ENCODE measurements at places on chromosomes 11 and 22.

DNA sequence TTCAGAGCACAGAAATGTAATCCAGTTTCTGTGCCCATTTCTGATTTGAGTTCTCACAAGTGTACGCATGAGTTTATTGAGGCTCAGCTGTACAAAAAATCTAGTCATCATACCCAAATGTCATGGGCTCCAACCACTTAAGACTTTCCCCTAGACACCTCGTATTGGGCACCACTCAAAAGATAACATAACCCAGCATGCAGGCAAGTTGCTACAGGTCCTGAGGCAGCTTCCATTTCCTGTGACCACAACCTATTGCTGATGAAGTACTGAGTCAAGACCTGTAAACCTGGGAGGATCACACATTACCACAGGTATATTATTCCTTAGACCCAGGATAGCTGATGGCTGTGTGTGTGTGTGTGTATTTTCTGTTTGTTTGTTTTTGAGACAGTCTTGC lies 95.2 kb downstream of the MRTFA start:
- no peak for DNase-seq

- DNase-seq, result no peak
Measured at GRCh38 chr11:70521475-70522308, 123.4 kb downstream of the CTTN start.

GRCh38 chr22:42641801-42642413 lies 1.5 kb upstream of the ATP5MGL start:
- no peak for DNase-seq

GRCh38 chr11:131689049-131689925 lies 318.9 kb downstream of the NTM start:
- DNase-seq, result no peak

- DNase-seq, result no peak
Measured at GRCh38 chr22:33792832-33793231, 127.4 kb downstream of the LARGE1 start.

GRCh38 chr11:72233056-72233772 lies 8.6 kb downstream of the INPPL1 start:
- DNase-seq, result no peak

DNA sequence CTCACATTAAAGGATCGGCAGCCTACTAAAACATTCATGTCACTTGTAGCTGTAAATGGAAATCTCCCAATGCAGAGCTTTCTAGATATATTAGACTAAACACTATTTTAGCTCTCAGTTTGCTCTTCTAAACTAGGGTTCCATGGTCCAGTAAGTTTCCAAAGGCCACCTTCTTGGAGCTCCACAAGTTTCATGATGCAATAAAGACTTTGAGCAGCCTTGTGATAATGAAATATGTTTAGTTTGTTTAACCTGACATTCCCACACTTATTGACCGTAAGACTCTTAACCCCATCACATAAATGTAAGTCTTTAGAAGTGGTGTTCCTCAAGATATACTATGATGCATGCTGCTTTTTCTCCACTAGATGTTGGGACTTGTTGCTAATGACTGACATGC lies 87.7 kb downstream of the TRIM44 start:
- no peak for DNase-seq

- DNase-seq, result no peak
Measured at GRCh38 chr11:36693139-36693843, 95.3 kb upstream of the RAG2 start.

DNA sequence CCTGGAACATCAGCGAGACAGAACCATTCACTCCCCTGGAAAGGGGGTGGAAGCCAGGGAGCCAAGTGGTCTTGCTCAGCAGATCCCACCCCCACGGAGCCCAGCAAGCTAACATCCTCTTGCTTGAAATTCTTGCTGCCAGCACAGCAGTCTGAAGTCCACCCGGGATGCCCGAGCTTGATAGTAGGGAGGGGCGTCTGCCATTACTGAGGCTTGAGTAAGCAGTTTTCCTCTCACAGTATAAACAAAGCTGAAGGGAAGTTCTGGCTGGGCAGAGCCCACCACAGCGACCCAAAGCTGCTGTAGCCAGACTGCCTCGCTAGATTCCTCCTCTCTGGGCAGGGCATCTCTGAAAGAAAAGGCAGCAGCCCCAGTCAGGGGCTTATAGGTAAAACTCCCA lies 764.8 kb upstream of the LUZP2 start:
- DNase-seq, result no peak

DNA sequence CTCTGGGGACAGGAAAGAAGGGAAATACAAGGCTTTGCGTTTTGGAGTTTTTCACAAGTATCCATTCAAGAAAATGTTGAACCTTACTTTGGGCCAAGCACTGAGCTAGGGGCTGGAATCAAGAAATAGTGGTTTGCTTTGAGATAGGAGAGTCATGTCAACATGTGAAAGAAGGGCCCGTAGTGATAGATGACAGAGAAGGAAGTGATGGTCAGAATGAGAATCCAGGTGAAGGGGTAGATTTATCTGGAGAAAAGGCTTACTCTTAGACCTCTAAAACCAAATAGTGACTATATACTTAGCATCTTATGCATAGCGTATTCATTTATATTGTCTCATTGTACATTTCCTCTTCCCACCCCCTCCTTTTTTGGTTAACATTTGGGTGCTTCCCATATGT lies 87.3 kb downstream of the GAB2 start:
- DNase-seq, result no peak

DNA sequence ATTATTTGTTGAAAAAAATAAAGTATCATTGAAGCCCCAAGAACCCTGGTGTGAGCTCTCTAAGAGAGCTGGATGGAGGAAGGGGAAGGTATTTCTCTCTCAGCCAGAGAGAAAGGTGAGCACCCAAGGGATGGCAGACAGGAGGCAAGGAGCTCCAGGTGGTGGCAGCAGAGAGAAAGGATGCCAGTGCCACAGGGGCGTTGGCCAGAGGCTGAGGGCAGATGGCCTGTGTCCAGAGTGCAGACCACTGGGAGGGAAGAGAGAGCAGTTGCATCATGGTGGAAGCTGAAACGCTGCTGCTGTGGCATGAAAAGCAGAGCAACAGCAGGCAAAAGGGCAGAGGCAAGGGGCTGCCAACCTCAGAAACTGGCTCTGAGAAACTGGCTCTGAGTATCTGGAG lies 8.5 kb downstream of the SPON1 start:
- DNase-seq, result no peak

DNA sequence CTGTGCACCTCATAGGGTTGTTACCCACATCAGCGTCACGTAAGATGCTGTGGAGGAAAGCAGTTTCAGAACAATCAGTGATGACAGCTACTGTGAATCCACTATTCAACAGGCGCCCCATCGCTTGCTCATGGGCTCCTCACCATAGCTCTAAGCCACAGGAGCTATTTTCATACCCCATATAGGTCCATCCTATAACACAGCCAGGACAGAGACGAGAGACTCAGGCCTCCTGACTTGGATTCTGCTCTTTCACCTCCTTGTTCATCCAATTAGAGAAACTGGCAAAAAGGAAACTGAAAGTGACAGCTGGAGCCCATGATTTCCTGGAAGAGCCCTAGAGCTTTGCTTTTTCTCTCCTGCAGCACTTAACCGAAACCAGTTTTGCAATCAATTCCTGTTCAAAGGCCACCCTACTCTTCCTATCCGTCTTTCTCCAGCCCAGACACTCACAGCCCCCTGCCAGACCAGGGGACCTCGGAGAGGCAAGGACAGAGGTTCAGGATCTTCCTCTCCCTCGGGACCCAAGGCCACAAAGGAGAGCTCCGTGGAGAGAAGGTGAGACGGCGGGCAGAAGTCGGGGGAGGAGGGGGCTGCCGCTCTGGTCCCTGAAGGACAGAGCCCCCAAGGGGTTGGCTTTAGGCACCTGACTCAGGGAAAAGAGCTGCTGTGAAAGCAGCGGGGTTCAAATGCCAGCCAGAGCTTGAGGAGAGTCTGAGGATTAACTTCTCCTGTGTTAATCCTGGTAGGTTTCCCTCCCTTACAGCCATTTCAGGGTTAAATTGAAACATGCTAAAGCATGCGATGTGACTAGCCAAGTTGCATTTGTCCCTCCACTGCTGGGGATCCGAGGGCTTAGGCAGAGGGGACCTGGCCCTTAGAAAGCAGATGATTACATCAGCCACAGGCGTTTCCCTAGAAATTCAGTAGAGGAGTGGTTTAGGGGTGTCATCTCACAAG lies at the start of gene APOL6:
Gene APOL6, plus strand, starts transcription at position 381 of the 960 bp plus-strand sequence. CDS start 7,980 bp downstream, outside the sequence.
- peak; percentile 17 for DNase-seq

- DNase-seq, result no peak
Measured at GRCh38 chr11:26105762-26106423, 226.0 kb upstream of the ANO3 start.

DNA sequence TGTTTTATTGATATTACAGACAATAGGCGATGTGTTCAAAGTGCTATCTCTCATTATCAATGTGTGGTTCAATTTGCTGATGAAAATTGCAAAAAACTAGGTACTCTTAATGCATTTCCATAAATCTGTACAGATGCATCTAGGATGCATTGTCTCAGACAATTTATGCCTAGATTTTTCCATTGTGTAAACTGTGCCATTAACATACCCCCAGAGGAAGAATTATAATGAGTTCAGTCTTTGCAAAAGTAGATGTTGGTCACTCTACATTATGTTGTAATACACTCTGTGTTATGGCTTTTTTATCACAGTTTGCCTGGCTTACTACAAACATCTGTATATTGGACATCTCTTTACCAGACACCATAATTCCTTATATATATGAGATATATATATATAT lies 62.5 kb downstream of the EHF start:
- DNase-seq, result no peak

GRCh38 chr22:34638128-34638527 lies 427.8 kb upstream of the ISX start:
- DNase-seq, result no peak

GRCh38 chr11:81005595-81005994 lies 1564.8 kb upstream of the TENM4 start:
- DNase-seq, result no peak

DNA sequence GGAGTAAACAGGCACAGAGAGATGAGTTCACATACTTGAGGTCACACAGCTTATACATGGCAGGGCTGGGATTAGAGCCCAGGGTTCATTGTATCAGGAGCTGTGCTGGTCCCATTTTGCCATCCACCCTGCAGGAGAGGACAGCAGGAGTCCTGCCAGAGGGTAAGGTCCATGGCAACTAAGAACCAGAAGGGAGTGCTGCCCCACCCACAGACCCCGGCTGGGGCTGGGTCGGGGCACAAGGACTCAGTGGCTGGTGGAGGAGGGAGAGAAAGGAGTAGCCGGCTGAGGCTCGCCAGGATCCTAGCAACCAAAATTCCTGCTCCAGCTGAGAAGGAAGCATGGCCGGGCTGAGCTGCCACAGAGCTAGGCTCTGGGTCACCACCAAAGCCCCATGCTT lies 25.9 kb upstream of the TP53I11 start:
- no peak for DNase-seq

GRCh38 chr22:39256186-39256552 lies 11.4 kb upstream of the PDGFB start:
- DNase-seq, result no peak

DNA sequence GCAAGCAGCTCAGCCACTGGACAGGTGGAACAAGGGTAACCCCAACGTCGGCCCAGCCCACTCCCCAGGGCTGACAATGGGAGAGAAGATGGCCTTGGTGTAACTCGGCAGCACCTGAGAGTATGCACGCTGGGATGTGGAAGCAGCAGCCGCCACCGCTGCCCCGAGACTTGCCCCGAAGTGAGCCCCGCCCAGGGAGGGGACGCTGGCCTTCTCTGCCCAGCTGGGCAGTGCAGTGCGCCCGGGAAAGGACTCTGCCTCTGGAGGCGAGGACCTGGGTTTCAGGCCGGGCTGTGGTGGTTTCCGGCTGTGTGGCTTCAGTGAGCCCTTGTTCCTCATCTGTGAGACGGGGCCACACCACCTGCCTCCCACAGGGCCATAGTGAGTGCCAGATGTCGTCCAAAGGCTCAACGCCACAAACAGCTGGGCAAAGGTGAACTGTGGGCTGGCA lies 8.6 kb upstream of the POLDIP3 start:
- DNase-seq, result no peak

- no peak for DNase-seq
Measured at GRCh38 chr11:64364435-64364834, 5.5 kb downstream of the RPS6KA4 start.

DNA sequence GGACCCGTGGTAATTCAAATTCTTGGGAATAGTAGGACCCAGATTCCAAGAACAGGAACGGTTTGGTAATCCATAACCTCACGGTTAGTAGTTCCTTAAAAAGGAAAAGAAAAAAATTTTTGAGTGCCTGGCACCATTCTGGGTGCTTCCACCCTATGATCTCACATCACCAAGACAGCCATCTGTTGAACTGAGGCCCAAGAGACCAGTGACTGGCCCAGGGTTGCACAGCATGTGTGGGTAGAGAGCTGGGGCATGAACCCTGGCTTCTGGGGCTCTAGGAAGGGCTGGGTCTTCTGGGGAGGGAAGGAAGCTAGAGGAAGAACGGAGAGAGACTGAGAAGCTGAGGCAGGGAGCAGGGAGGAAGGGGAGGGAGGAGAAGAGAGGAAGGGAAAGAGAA lies 4.7 kb upstream of the SPI1 start:
- DNase-seq, result no peak

- DNase-seq, result no peak
Measured at GRCh38 chr11:126175393-126175792, 36.1 kb downstream of the RPUSD4 start.

DNA sequence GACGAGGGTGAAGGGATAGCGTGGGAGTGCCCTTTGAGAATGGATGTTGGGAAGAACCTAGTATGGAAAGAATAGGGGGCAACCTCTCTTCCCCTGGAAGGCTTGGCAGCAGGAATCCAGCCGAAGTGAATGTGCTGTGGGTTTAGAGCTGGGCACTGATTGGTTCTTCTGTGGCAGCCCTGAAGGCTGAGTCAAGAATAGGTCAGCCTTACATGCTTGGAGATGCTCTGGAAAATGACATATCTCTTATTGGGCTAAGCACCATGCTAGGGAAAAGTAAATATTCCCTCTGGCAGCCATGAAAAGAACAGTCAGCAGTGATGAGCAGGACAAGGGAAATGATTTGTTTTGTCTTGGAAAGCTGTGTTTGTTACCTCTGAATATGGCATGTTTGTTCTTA lies 149.5 kb downstream of the COMMD9 start:
- no peak for DNase-seq

DNA sequence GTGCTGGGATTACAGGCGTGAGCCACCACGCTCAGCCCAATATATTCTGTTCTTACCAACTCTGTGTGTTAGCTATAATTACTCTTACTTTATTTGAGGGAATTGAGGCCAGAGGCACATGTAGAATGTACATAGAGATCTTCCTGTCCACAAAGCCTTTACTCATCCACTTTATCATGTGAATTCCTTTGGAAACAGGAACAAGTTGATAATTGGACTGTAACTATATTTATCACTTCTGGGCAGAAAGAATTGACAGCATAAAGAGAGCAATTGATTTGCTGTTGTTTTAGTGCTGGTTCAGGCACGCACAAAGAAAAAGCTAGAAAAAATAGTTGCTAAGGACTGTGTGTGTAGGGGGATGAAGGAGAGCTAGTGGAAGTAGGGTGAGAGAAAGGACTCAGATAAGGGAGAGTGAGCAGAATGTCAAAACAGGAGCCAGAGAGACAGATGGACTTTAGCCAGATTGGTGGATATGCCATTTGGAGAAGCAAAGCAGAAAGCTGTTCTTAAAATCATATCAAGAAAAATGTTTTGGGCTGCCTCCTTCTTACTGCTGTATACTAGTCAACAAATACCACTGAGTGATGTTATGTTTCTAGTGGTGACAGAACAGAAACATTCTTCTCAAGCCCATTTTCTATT lies 929.8 kb upstream of the CNTN5 start:
- DNase-seq, result no peak

All from effector CD8-positive, alpha-beta T cell (primary cell).